ENCODE measurements at places on chromosomes 12 and 14.

- no peak for DNase-seq
Measured at GRCh38 chr12:46963977-46964971, 115.1 kb upstream of the PCED1B start.

GRCh38 chr14:90518941-90519256 is 122.1 kb downstream of the CALM1 start:
- DNase-seq, result no peak

DNA sequence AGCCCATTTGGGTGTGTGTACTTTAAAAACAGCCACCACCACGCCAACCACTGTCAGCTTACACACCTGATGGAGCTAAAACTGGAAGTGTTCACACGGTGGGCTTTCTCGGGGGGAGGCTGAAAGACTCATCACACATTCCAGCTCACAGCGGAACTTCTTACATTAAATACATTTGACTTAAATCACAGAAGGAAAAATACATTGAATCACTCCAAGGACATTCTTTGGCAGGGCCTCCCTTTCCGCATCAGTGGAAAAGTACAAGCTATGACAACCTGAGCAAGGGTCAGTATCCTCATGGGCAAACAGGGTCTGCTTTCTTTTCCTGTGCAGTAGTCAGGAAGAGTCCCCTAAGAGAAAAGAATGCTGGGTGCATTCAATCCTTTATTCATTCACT is 31.0 kb upstream of the TC2N start:
- no peak for DNase-seq

DNA sequence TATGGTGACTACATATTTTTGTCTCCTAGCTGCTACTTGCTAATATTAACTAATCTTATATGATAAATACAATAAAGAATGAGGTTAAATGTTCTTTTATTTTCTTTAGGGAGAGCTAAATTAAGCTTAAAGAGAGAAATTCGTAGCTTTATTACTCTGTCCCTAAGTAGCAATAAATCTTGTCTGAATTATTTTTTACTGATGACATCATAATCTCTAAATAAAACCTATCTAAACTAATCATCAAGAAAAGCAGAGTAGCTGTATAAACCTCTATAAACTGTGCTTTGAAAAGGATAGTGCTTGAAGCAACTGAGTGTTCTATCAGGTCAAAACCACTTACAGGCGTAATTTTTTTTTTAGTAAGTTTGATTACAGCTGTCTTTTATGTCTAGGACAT is 42.5 kb downstream of the METTL25 start:
- no peak for DNase-seq

DNA sequence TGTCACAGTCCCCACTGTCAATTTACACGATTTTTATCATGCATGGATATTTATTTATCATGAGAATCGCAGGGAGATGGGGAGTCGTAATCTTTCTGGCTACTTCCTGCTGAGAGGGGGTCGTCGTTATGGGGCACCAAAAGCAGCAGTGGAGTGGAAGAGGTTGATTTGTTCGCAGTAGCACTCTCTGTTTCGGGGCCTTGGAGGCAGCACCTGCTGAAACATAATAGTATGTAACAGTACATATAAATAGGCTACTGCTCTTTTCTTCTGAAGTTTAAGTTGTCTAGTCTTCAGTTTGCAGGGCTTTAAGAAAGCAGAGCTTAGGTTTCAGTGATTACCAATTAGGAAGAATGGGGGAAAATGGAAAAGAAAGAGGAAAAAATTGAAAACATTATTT is 3.8 kb downstream of the SOAT2 start:
- no peak for DNase-seq

DNA sequence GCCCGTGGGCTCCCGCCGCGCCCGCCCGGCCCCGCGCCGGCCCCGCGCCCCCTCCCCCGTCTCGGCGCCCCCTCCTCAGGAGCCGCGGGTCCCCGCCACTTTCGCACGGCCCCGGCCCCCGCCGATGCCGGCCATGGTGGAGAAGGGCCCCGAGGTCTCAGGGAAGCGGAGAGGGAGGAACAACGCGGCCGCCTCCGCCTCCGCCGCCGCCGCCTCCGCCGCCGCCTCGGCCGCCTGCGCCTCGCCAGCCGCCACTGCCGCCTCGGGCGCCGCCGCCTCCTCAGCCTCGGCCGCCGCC is 263 bp downstream of the RCOR1 start:
- no peak for DNase-seq
